Cardiac septum (tissue), 1 donor: ENCODE measurements at places on chromosomes 13 and 19.
A peak's percentile ranks its signal among the peaks of the same experiment; 100 is the strongest.

DNA sequence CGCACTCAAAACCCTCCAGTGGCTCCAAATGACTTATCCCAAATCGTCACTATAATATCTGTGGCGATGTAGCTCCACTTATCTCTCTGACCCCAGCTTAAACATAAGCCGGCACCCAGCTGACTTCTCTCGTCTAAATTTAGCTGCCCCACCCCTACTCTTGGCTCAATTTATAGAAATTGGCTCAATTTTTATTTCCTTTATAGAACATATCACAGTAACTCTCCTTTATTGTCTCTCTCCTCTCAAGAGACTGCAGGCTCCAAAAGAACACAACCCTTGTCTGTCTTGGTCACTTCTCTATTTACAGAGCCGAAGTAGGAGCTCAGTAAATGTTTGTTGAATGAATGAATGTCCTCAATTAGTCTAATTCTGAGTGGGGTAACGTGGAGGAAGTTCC lies 805 bp downstream of the ZNF784 start:
- no peak for DNase-seq

- DNase-seq: no peak
These were observed 239.2 kb upstream of the RFC3 start for GRCh38 chr13:33578786-33579185.

DNA sequence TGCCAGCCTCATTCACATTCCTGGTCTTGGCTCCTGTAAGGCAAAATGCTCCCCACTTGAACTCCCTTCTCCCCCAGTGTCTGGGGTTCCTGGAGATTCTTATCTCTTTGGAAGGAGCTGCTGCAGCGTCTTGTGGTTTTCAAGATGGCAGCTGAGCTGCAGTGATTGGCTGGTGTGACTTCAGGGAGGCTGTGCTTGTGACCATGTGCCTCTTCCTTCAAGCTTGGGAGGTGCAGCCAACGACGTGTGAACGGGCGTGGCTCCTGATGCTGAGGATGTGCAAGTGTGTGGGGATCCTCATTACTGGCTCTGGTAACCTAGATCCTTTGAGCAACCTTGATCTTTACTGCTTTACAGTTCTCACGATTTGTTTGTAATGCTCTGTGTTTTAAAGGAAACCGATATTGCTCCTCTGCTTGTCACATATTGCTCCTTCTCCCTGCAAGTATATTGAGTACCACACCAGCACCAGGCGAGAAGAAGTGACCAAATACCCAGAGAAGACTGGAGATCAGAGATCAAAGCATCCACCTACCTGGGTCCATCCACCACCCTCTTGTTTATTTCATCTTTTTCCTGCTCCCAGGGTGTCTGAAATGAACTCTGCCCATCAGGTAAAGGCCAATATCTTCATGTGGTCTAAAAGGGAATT lies 208.5 kb downstream of the FGF9 start:
- DNase-seq: no peak

DNA sequence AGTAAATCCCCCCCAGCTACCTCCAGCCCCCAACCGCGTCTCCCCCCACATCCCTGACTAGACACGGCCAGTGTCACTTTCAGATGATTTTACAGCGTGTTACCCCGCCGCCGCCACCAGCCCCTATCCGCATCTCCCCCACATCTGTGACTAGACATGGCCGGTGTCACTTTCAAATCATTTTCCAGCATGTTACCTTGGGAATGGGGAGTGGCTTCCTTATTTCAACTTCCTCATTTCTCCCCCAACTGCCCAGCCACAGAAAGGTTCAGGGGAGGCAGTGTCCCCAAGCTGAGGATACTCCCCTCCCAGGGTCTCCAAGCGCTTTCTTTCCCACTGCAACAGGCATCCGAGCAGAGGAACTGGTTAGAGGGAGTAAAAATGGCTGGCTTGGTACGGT lies 18.4 kb downstream of the ADGRL1 start:
- no peak for DNase-seq

DNA sequence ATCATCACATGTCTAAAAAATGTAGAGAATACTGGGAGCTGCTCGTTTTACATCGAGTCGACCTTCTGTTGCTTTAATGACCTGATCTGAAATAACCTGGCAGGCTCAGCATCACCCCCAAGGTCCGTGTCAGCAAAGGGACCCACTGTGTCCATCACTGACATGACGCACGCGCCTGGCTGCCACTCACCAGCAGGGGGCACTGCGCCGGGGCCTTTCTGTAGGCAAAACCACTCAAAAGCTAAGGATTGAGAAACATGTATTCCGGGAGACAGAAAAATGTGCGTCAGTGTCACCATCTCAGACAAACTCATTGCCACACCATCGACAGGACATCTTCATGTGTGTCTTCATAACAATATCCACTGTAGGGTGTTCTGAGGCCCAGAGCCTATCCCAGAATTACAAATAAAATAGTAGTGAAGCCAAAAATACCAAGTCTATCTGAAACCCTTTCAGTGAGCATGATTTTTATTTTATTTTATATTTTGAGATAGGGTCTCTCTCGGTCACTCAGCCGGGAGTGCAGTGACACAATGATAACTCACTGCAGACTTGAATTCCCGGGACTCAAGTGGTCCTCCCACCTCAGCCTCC lies 130.3 kb upstream of the LSM14A start:
- no peak for DNase-seq

GRCh38 chr13:40402931-40403431 lies 263.5 kb downstream of the FOXO1 start:
- DNase-seq: no peak

- no peak for DNase-seq
These were observed 128.2 kb downstream of the STOML3 start for GRCh38 chr13:38862443-38862842.

GRCh38 chr13:109667056-109667455 lies 119.3 kb downstream of the IRS2 start:
- DNase-seq: no peak

GRCh38 chr13:30874561-30874960 lies 31.5 kb upstream of the MEDAG start:
- DNase-seq: no peak

DNA sequence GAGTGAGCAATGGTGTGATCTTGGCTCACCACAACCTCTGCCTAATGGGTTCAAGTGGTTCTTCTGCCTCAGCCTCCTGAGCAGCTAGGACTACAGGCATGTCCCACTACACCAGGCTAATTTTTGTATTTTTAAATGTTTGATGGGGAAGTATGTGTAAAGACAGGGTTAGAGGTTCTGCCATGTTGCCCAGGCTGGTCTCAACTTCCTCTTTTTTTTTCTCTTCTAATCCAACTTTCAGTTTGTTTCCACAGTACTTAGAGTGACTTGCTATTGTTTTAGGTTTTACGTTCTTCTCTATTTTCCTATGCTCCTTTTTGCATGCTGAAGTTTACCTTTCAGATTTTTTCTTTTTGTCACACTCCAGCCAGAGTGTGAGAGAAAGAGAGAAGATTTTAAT lies 1433.0 kb downstream of the UQCRFS1 start:
- no peak for DNase-seq

DNA sequence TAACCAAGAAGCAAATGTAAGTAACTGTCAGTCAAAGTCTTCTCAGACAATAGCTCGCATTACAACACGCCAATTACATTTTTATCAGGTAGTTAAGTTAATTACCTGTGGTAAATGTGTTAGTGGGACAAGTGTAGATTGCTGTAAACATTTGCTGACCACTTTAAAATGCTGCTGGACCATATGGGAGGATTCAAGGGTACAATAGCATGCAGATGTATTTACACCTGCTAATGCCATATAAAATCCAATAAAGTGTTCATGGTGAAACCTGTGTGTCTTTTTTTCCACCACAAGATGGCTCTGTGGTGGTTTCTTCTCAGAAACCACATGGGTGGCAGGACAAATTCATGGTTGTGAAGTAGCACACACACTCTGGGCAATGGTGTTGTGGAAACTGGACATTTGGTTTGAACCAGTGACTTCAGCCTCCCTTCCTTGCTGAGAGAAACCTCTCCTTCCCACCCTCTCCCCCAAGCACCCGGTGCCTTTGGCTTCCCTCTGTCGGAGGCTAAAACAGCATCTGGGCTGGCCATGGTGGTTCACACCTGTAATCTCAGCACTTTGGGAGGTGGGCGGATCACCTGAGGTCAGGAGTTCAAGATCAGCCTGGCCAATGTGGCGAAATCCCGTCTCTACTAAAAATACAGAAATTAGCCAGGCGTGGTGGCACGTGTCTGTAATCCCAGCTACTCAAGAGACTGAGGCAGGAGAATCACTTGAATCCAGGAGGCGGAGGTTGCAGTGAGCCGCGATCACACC lies 18.1 kb upstream of the GTF3A start:
- DNase-seq: no peak

DNA sequence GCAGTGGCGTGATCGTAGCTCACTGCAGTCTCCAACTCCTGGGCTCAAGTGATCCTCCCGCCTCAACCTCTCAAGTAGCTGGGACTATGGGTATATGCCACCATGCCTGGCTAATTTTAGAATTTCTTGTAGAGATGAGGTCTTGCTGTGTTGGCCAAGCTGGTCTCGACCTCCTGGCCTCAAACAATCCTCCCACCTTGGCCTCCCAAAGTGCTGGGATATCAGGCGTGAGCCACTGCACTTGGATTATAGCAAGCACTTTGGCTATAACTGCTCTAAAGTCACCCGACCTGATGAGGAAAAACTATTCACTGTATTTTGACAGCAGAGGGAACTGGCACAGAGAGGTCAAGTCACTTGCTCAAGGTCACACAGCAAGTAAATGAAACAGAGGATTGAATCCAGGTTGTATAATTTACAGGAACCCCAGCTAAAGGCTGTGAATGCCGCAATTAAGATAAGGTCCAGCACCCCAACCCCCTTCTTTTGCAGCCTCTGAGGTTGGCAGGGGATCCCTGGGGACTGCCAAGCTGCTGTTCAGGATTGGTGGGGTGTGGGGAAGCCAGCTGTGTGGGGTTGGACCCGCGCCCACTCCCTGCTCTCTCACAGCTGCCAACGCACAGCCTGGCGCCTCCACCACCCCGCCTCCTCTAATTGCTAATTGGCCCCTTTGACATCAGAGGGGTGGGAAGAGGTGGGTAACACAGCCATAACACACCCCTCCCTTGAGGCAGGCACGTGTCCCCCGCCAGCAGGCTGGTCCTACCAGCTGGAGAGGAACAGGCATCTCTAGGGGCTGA lies 6.0 kb downstream of the TMIGD2 start:
- no peak for DNase-seq

DNA sequence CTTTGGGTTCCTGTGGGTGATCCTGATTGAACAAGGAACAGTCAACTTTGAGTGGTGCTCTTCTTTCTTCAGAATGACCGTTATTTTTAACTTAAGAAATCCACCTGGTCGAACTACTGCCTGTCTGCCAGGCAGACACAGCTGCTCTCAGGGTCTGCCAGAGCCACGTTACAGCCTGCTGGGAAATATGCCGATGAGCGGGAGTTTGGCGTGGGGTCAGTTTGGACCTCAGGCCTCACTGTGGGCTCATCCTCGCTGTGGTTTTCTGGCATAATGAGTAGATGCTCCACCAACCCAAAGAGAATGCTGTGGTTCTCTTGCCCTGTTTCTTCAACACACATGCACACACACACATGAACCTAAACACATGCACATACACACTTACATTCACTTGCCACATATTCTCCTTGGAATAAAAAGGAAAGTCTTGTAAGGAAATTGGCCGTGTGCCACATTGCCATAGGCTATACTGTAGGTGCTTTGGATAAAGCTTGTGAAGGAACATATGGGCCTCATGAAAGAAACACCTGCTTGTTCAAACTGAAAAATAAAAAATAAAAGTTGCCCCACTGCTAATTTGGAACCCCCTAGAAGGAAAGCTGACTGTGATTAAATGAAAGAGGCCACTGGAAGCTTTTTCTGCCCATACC lies 598.7 kb upstream of the KLF12 start:
- DNase-seq: no peak

DNA sequence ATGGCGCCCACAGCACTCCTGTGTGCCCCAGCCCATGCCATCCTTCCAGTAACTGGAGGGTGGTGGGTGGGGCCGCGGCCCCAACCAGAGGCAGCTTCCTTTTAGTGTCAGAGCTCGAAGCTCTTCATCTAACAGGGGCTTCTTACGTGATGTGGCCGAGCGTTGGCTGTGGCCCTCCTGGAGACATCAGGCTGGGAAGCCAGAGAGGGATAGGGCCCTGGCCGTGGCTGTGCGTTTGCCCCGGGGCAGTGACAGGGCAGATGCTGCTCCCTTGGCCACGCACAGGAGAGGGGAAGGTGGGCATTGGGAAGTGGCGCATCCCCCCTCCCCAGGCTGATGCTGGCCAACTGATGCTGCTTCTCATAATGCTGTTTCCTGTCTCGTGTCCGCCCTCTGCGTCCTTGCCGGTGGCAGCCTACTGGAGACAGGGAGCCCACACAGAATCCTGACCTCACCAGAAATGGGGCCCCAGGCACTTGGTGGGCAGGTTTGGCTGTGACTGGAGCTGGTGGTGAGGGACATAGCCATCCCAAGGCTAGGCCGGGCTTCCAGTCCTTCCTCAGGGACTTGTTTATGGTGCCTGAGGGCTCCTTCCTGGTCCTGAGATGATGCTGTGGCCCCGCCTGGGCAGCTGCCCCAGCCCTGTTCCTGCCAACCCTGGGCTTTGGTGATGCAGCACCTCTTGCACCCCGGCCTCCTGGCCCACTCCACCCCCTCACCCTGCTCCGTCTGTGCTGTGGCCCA lies 34.3 kb downstream of the ATP4B start:
- DNase-seq: peak; percentile 64

DNA sequence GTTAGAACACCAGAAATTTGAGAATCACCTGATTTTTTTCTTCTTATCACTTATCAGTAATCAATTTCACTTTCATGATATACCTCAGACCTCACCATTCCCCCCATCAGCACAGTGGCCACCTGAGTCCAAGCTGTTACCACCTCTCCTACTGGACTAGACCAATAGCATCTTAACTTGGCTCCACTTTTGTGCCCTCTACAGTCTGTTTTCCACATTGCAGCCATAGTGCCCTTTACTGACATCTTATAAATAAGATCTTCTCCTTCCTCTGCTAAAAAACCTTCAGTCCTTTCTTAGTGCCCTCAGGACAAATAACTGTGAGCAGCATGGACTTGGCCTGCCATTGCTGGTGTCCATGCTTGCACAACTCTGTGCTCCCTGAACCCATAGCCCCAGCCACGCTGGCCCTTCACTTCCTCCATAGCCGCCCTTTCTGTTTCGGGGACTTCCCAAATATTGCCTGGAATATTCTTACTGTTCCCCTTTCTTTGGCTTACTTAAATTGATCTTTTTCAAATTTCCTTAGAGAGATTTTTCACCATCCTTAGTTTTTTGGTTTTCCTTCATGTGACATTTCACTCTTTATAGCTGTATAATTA lies 380.8 kb downstream of the LMO7 start:
- DNase-seq: no peak

DNA sequence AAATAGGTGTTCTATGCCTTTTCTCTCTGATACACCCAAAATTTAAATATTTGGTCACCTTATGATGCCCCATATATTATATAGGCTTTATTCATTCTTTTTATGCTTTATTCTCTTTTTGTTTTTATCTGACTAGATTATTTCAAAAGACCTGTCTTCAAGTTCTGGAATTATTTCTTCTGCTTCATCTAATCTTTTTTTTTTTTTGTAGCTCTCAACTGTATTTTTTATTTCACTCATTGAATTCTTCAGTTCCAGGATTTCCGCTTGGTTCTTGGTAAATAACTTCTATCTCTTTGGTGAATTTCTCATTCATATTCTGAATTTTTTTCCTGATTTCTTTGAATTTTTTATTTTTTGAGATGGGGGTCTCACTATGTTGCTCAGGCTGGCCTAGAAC lies 3.9 kb upstream of the CLEC4M start:
- DNase-seq: no peak

GRCh38 chr13:43232144-43232872 lies 208.9 kb downstream of the DNAJC15 start:
- no peak for DNase-seq

- no peak for DNase-seq
These were observed 53.4 kb upstream of the KLF12 start for GRCh38 chr13:74187564-74187963.
